SJSA1 (cell line): ENCODE measurements at places on chromosomes 3 and 15.

DNA sequence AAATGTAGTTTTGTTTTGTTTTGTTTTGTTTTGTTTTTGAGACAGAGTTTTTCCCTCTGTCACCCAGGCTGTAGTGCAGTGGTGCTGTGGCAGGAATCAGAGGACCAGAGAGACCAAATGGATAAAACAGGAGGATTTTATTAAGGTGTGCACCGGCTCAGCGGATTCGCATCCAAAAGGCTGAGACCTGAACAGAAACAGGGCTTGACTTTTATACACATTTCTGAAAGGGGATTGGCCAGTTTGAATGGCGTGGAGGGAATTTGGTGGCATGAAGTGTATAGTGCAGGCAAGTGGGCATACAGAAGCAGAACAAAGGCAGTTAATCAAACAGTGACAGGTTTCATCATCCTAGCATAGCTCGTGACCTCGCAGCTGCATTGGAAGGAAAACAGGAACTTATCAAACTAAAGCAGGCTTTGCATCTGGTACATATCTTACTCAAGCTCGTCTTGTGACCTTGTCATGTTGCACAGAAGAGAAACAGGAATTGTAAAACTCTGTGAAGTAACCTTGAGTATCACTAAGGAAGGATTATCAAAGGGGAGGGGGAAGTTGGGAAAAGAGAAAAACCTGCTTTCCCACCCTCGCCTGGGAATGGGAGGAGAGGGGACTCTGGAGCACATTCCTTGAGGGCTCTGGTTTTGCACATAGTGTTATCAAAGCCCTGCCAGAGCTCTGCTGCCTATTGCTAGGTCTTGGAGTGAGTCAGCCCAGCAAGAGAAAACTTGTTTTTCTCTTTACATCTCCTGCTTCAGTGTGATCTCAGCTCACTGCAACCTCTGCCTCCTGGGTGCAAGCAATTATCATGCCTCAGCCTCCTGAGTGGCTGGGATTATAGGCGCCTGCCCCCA lies 38.5 kb downstream of the C3orf62 start:
- DNase-seq = no peak

GRCh38 chr15:64878705-64879104 lies 33.0 kb upstream of the ANKDD1A start:
- DNase-seq = no peak

DNA sequence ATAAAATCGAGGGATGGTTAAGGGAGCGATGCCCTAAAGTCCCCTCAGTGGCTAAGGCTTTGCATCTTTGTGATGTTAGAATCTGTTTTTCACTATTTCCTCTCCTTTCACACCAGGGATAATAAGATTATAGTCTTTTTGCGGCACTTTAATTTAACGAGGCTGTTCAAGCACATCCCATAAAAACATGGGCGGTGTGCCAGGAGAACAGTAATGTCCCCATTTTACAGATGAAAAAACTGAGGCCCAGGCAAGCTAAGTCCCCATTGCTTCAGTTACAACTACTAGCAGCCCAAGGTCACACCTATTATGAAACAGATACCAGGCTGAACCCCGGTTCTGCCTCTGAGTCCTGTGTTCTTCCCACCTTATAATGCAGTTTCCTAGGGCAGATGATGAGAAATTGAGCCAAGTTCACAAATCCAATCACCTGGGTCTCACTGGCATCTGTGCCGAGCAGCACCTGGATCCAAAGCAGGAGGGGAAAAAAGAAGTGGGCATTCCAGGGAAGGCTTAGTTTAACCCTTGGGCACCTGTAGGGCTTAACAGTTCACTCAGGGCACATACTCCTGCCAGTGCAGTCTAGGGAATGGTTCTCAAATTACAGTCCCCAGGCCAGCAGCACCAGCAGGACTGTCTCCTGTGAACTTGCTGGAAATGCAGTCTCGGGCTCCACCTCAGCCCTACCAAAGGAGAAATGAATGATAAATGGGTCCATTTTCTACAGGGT lies 169.3 kb downstream of the RAB11A start:
- no peak for DNase-seq

DNA sequence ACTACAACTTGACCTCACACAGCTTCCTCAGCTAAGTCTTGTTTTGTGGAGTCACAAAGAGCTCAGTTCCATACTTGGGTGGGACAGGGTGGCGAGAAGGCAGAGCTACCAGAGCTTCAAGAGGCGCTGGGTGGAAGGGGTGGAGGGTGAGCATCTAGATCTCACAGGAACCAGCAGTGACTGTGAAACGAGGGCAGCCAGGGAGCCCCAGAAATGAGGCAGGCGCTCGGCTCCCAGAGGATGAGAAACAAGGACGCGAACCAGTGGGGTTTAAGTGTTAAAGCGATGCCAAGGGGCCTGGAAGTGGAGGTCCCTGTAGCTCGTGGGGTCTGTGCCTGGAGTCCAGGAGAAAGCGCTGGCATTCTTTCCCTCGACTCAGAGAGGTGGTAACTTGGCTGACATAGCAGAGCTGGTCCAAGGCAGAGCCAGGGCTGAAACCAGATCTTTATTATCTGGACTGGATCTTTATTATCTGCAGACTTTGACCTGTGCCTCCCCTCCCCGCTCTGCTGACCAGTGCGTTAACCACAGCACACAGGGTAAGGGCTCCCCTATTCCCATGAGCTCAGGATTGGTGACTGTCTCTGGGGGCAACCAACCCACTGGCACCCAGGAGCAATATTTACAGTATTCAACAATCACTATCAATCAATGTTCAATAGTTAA lies 26.2 kb upstream of the TRPM1 start:
- no peak for DNase-seq

DNA sequence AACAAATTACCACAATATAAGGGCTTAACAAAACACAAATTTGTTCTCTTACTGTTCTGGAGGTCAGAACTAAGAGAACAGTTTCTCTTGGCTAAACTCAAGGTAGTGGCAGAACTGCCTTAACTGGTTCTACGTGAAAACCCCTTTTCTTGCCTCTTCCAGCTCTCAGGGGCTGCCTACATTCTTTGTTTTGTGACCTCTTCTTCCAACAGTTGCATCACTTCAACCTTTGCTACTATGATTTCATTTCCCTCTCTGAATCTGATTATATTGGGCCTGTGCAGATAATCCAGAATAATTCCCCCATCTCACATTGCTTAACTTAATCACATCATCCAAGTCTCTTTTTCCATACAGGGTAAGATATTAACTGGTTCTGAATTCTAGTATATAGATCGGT lies 624.6 kb downstream of the ZPLD1 start:
- no peak for DNase-seq

GRCh38 chr3:5095886-5096285 lies 26.2 kb upstream of the ARL8B start:
- DNase-seq = no peak

DNA sequence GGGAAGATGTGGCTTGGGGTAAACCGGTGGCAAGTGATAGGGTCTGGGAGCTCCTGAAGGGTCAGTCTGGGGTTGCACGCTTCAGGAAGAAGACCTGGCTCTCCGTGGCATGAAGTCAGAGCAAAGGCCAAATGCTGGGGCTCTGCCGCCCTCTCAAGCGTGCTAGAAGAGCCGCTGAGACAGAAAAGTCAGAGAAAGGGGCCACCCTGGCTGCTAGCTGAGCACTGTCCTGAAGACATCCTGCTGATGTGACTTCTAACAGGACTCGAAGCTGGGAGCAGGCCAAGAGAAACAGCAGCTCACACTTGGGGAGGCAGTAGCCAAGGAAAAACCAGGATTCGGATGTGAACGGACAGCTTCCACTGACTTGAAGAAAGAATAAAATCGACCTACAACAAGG lies 270.4 kb downstream of the OCA2 start:
- DNase-seq = no peak

- DNase-seq = no peak
These were observed 52.4 kb upstream of the CMSS1 start for GRCh38 chr3:99765042-99765942.

DNA sequence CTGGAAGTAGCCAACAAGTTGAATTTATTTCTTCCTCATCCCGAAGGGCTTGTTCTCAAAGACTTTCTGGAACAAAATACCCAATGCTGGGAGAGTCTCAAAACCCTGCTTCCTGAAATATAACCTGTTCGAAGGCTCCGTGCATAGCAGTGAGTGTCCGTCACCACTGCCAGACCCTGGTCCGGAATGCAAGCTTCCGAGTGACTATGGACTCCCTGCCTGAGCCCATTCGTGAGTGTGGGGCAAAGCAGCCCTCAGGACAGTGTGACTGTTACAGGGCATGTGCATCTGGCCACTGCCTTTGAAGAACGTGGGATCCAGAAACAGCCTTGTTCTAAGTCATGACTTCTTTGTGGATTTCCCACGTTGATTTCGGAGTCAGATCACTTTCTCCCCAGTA lies 214.5 kb upstream of the IGF1R start:
- DNase-seq = no peak

GRCh38 chr15:84865074-84865569 lies 19.3 kb upstream of the SLC28A1 start:
- no peak for DNase-seq

DNA sequence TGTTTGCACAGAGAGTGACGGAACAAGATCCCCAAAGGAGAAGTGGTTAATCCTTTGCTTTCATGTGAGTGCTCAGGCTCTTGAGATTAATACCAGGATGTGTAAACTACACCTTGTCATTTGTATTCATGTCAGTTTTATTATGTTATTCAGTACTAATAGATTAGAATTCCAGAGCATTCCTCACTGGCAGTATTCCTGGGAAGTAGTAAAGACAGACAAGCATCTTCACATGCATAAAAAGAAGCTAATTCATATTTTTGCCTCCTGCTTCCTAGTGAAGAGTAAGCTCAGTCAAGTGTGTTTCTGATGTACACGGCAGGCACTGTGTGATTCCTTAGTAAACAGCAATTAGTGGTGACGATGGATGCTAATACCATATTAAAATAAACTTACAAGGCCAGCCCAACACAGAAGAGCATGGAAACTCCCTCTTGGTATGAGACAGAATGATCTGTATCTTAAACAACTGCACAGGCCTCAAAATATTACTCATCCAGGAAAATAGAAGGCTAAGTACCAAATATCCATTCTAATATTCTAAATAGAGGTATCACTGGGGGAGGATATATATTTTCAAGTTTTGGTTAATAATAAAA lies 336.8 kb upstream of the MCTP2 start:
- no peak for DNase-seq

GRCh38 chr3:14289590-14290461 lies 111.2 kb downstream of the LSM3 start:
- peak; percentile 62 for DNase-seq

GRCh38 chr15:33985287-33985686 lies 17.0 kb downstream of the CHRM5 start:
- DNase-seq = peak; percentile 64

GRCh38 chr15:49645941-49646340 lies 25.1 kb downstream of the DTWD1 start:
- DNase-seq = no peak

- DNase-seq = peak; percentile 37
These were observed 27.5 kb upstream of the THRB start for GRCh38 chr3:24522146-24522579.

DNA sequence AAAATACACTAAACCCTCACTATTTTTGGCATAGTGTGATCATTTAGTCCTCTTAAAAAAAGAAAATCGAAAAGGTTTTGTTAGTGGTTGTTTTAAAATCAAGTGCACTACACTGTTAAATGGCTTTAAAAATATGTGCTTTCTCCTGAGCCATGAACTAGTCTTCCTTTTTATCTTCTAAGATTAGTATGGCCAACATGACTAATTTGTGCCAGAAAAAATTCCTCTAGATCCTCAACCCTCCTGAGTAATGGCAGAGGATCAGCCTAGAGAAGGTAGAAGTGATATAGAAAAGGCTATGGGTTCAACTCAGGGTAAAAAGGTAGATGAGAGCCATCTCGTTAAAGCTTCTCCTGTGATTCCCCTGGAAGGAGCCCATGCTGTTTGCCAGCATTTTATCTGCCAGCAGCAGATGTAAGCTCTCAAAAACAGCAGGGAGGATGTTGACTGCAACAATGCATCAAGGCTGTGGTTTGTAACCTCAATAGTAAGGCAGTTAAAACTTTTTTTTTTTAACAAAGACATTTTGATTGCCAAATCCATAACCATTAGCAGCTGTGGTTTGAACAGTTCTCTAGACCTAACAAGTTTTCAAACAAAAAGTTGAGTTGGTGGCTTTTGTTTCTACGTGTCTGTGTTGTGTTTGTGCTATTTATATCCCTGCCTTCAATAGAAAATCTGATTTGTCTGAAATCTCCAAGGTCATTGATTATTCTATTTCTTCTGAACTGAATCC lies 30.2 kb upstream of the ZNF609 start:
- DNase-seq = peak; percentile 60

DNA sequence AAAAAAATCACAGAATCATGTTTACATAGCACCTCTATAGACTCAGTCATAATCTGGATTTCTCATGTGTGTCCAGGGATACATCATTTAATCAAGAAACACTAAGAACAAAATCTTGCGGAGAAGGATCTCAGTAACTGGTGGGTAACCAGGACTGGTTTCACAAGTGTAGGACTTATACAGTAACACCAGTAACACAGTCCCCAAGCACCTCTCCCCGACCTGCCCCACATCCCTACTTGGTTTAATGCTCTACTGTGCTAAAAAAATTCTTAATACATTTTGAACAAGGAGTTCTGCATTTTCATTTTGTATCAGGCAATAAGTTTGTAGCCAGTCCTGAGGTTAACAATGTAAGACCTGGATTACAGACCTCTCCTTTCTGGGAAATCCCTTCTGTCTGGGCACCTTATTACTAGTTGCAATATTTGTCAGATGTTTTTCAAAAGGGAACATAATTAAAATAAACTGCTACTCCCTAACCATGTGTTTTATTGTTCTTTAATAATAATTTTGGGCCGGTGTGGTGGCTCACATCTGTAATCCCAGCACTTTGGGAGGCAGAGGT lies 57.6 kb upstream of the BBX start:
- no peak for DNase-seq

DNA sequence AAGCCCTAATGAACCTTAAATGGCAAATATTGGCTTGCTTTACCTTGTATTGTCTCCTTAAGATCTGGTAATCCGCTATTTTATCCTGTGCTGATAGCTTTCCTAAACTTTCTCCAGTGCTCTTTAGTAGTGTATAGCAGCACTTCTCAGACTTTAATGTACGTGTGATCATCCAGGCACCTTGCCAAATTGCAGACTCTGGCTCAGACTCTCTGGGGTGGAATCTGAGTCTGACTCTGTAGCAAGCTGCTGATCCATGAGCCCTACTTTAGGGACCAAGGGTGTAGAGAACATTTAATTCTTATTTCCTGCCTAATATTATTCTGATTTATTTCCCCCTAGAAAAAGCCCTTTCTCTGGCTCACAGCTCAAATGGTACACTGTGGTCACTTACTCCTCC lies 518.8 kb upstream of the ZNF385D start:
- no peak for DNase-seq

GRCh38 chr3:140403079-140403478 lies 274.8 kb upstream of the TRIM42 start:
- DNase-seq = no peak

- DNase-seq = no peak
These were observed 31.1 kb downstream of the ATP2B2 start for GRCh38 chr3:10474275-10474646.

GRCh38 chr15:33395846-33396245 lies 85.1 kb downstream of the RYR3 start:
- no peak for DNase-seq

DNA sequence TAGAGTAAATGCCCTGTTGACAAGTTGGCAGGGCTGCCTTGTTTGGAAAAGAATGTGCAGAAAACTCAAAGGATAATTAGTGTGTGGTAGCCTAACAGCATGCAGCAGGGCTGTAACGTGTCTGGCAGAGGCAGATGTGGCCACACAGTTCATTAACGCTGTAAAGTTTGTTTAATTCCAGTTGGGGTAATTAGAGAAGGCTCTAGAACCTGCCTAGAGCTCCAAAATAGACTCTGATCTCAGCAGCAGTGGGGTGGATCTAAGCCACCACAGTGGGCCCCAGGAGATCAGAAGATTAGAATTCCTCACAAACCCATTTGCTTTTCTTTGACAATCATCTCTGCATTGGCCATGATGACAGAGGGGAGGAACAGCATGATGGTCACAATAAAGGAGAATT lies 65.1 kb upstream of the LEKR1 start:
- DNase-seq = no peak
